ENCODE measurements at places on chromosomes 1 and 21.

- H3K36me3 ChIP-seq, result no peaks in the 10 kb centered on the region
- H3K4me3 ChIP-seq, result no peak overlapping the region
- H3K27ac ChIP-seq, result no peak overlapping the region
These were observed 711.2 kb downstream of the MRPL39 start for GRCh38 chr21:24895885-24896734.

- no peak overlapping the region for H3K4me3 ChIP-seq
- H3K36me3 ChIP-seq, result no peaks in the 10 kb centered on the region
- H3K27me3 ChIP-seq, result no peaks in the 10 kb centered on the region
- no peak for DNase-seq
- H3K4me1 ChIP-seq, result no peaks in the 10 kb centered on the region
These were observed 238.2 kb downstream of the GRIK3 start for GRCh38 chr1:36796106-36796590.

- no peaks in the 10 kb centered on the region for H3K4me1 ChIP-seq
- no peak overlapping the region for H3K27ac ChIP-seq
- no peaks in the 10 kb centered on the region for H3K36me3 ChIP-seq
- no peaks in the 10 kb centered on the region for H3K27me3 ChIP-seq
- no peak for DNase-seq
- H3K4me3 ChIP-seq, result no peak overlapping the region
These were observed 80.3 kb upstream of the DPH5 start for GRCh38 chr1:101105877-101106276.

- DNase-seq, result no peak
- no peak overlapping the region for H3K4me3 ChIP-seq
- H3K4me1 ChIP-seq, result no peaks in the 10 kb centered on the region
- peaks cover 6% of the 10 kb centered on the region for H3K36me3 ChIP-seq
- no peaks in the 10 kb centered on the region for H3K27me3 ChIP-seq
These were observed 25.6 kb downstream of the UCHL5 start for GRCh38 chr1:193033610-193034009.

GRCh38 chr1:37883671-37884070 is 24.3 kb upstream of the MTF1 start:
- H3K4me1 ChIP-seq, result no peaks in the 10 kb centered on the region
- peaks cover 75% of the 10 kb centered on the region for H3K36me3 ChIP-seq
- DNase-seq, result no peak
- no peak overlapping the region for H3K27ac ChIP-seq
- no peak overlapping the region for H3K4me3 ChIP-seq
- H3K27me3 ChIP-seq, result no peaks in the 10 kb centered on the region

DNA sequence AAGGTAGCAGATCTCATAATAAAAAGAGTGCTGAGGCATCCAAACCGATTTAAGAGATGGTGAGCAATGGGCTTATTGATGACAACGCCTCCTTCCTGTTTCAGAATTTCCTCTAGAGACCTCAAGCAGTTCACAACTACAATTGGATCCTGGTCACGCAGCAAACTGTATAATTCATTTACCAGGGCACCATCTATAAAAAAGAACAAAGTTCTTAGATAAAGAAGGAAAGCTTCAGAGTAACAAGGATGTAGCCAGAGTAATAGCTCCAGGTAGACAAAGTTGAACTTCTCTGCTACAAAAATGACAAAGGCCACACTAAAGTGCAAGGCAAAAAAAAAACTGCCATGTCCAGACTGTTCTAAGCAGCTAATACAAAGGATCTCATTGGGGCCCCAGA is 3.4 kb downstream of the AP4B1 start:
- no peak overlapping the region for H3K4me3 ChIP-seq
- no peaks in the 10 kb centered on the region for H3K27me3 ChIP-seq
- H3K4me1 ChIP-seq, result no peaks in the 10 kb centered on the region
- peaks cover 17% of the 10 kb centered on the region for H3K36me3 ChIP-seq
- H3K27ac ChIP-seq, result no peak overlapping the region
- no peak for DNase-seq

DNA sequence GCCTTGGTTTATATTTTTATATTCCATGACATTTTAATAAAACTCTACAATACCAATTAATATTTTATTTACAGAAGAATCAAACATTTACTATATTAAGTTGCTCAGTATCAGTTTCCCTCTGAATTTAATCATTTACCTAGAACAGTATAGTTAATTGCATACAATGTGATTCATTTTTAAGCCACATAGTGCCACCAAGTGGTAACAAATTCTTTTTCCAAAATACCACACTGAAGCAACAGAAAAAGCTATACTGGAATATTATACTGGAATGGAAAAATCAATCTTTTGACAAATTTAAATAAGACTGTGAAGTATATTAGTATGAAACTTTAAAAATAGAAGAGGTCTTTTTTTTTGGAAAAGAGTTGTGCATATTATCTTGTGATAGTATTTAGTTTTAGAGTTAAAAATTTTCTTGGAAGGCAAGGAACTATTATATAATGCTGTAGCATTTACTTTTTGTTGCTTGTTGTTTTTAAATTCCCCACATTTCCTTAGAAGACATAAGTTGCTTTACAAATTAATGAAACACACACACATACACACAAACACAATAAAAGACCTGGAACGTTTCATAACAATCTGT is 57.3 kb downstream of the ZNF644 start:
- no peak overlapping the region for H3K27ac ChIP-seq
- DNase-seq, result no peak
- H3K27me3 ChIP-seq, result no peaks in the 10 kb centered on the region
- no peaks in the 10 kb centered on the region for H3K36me3 ChIP-seq
- H3K4me3 ChIP-seq, result no peak overlapping the region

DNA sequence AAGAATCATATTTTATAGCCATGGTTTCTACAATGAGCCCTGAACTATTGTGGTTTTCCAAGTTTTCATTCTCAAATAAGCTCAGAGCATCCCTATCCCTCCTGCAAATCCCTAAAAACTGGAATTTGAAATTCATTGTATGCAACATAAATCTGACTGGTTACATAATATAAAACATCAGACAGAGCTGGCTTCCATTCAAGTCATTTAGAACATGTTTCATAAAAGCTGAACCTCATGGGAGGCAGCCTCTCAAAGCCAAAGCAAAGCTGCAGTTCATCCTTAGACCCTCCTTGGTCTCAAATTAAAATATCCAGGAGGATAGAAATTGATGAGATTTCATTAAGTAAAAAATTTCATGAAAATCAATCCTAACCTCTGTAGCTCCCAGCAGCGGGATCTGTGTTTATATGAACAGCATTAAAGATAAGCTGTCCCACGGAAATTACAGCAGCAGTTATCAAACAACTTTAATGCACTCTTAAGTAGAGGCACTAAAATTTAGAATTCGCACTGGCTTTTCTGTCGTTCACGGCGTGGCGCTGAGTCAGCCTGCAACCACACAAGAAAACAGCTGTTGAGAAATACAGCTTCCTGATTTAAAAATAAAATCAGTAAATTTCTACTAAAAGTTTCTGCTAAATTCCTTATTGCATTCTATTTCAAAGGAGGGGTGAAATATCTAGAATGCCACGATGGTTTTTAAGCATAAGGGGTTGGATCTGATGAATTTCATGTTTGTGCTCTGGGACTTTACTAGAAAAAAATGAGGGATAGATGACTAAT is 99.9 kb upstream of the TIAM1 start:
- H3K27ac ChIP-seq, result no peak overlapping the region
- no peaks in the 10 kb centered on the region for H3K27me3 ChIP-seq
- no peaks in the 10 kb centered on the region for H3K4me1 ChIP-seq
- DNase-seq, result no peak
- peaks cover 9% of the 10 kb centered on the region for H3K36me3 ChIP-seq

- no peaks in the 10 kb centered on the region for H3K36me3 ChIP-seq
- 0 out of 2 replicates have a peak, but pooled peaks cover 2% of the 10 kb centered on the region for H3K4me1 ChIP-seq
- no peak for DNase-seq
- no peaks in the 10 kb centered on the region for H3K27me3 ChIP-seq
- H3K27ac ChIP-seq, result no peak within 1 kb of the TSS
These were observed at the start of gene IL22RA1 for GRCh38 chr1:24142546-24143534. IL22RA1 (minus strand) TSS chr1:24143140; CDS start chr1:24143082, 58 bp downstream.

GRCh38 chr1:25100151-25100833 is 132.0 kb downstream of the SYF2 start:
- no peak overlapping the region for H3K4me3 ChIP-seq
- H3K36me3 ChIP-seq, result no peaks in the 10 kb centered on the region
- no peaks in the 10 kb centered on the region for H3K27me3 ChIP-seq
- H3K4me1 ChIP-seq, result no peaks in the 10 kb centered on the region
- DNase-seq, result no peak

DNA sequence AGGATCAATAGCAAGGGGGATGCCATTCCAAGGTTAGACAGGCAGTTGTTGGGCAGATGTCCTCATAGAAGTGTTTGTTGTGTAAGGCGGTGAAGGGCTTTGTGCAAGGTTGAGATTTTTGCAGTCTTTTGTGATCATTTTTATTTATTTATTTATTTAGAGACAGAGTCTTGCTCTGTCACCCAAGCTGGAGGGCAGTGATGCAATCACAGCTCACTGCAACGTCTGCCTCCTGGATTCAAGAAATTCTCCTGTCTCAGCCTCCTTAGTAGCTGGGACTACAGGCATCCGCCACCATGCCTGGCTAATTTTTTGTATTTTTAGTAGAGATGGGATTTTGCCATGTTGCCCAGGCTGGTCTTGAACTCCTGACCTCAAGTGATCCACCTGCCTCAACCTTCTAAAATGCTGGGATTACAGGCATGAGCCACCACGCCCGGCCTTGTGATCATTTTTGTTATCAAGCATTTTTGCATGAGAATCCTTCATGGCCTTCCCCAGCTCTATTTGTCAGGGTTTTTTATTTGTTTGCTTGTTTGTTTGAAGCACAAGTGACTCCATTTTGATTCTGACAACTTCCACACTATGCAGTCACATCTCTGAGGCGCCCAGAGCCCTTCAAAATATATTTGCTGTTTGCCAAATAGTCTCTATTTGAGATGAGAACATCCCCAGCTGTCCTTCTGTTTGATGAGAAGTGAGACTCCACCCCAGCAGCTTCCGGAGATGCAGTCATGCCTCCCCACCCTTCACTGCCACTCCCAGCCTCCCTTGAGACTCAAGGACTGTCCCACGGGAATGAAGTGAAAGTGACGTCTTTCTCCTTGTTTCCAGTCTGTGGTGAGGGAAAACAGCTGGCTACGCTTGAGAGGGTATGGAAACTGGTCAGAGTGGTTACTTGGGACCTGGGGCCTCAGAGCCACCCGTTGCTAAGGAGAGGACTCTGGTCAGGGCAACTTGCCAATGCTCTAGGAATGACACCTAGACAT is 38.0 kb downstream of the TMEM50B start:
- no peak for DNase-seq
- no peaks in the 10 kb centered on the region for H3K4me1 ChIP-seq

GRCh38 chr1:64699327-64699726 is 45.5 kb upstream of the RAVER2 start:
- H3K36me3 ChIP-seq, result peaks cover 3% of the 10 kb centered on the region
- H3K4me3 ChIP-seq, result no peak overlapping the region
- peaks cover 4% of the 10 kb centered on the region for H3K4me1 ChIP-seq
- H3K27me3 ChIP-seq, result no peaks in the 10 kb centered on the region
- DNase-seq, result no peak
- H3K27ac ChIP-seq, result no peak overlapping the region

GRCh38 chr1:60904099-60904851 is 178.1 kb upstream of the NFIA start:
- no peak overlapping the region for H3K4me3 ChIP-seq
- no peak overlapping the region for H3K27ac ChIP-seq
- H3K4me1 ChIP-seq, result peaks cover 8% of the 10 kb centered on the region
- DNase-seq, result no peak

GRCh38 chr1:39293375-39294070 is 89.0 kb downstream of the MACF1 start:
- no peak overlapping the region for H3K4me3 ChIP-seq
- no peaks in the 10 kb centered on the region for H3K27me3 ChIP-seq
- peaks cover 40% of the 10 kb centered on the region for H3K36me3 ChIP-seq
- no peak overlapping the region for H3K27ac ChIP-seq
- DNase-seq, result no peak

DNA sequence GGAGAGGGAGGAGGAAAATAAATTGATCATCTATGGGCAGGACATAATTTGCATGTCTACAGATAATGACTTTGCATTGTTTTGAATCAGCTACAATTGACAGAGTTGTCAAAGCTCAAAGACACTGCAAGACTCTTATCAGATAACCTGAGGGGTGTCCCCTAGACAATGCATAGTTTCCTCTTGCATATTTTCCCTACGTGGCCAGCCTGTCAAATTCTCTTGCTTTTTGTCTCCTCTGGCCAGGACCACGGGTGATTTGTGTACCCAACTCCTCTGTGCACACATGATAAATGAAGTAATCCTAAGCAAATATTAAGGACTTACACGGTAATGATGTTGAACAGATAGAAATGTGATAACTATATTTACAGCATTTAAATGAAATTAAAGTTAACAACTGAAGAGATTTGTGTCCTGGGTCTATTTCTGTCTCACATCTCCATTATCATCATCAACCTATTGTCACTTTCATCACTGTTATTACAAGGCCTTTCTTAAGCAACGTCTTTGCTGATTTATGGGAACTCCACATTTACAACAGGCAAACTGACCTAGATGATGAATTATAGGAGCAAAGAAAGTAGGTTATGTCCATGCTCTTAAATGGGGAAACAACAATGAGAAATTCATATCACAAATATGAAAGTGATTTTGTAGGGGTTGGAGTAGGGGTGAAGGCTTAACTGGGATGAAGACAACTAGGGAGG is 18.8 kb downstream of the BATF3 start:
- no peak overlapping the region for H3K4me3 ChIP-seq
- H3K27me3 ChIP-seq, result no peaks in the 10 kb centered on the region
- H3K36me3 ChIP-seq, result no peaks in the 10 kb centered on the region
- no peak for DNase-seq

GRCh38 chr1:234132795-234133194 is 228.3 kb downstream of the SLC35F3 start:
- H3K27ac ChIP-seq, result no peak overlapping the region
- DNase-seq, result no peak
- no peaks in the 10 kb centered on the region for H3K27me3 ChIP-seq
- H3K4me3 ChIP-seq, result no peak overlapping the region
- no peaks in the 10 kb centered on the region for H3K36me3 ChIP-seq
